Right lung (tissue), 10 donors: ENCODE measurements at places on chromosomes 3 and 15.

DNA sequence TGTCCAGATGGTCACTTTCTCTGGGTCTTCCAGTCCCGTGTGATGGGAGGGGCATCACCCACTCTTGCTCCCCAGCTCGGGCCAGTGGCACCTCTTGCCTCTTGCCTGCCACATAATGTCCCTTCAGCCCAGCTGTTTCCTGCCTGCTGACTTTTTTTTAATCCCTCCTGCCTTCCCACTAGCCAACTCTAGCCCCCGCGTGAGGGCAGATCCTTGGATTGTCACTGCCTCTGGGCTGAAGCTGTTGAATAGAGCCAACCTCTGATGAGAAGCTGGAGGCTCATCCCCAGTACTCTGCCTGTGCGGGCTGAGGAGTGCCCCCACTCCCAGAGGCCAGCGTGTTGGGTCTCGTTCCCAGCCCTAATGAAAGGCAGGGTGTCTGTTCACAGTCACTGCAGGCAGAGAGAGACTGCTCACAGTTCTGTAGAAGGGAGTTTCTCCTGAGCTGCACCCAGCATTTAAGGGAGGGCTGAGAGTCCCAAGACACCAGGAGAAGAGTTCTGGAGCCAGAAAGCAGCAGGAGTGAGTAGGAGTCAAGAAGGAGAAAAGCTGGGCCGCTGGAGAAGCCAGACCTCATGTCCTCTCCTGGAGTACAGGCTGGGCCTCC is 30.1 kb upstream of the TIMP4 start:
- no peak for DNase-seq

- no peak for DNase-seq
Measured at GRCh38 chr3:113274425-113275257, 63.3 kb downstream of the BOC start.

GRCh38 chr3:8143186-8143585 is 358.4 kb upstream of the LMCD1 start:
- DNase-seq = no peak

DNA sequence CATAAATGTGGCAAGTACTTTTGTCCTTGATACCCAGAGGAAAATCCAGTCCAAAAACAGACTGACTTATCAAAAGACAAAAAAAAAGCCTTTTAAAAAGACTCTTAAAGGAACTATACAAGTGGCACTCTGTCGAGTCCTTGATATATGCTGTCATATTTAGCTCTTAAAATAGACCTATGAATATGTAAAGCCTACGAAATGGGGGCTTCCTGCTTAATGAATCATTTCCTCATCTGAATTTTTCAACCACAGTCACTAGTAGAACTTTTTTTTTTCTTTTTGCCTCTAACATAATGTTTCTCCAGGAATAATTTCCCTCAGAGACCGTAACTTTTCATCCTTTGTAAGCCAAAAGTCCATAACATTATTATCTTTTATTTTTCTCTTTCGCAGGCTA is 95.8 kb downstream of the P3H2 start:
- no peak for DNase-seq

GRCh38 chr3:111539351-111540331 is 2.4 kb upstream of the CD96 start:
- peak; percentile 44 for DNase-seq

DNA sequence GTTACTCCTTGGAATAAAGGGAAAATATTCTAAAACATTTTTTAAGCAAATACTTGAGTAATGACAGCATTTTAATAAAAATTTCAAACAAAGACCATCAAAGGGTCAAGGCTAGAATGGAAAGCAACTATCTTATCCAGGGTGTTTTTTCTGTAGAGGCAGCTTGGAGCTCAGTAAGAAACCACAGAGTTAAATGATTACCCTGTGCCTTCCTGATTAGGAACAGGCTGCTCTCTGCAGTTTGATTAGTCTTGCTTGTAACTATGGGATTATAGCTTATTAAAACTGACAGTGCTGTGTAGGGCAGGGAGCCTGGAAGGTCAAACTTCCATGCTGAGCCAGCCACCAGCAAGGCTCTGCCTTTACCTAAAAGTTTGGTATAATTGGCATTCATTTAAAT is 33.1 kb downstream of the QTRT2 start:
- DNase-seq = no peak

DNA sequence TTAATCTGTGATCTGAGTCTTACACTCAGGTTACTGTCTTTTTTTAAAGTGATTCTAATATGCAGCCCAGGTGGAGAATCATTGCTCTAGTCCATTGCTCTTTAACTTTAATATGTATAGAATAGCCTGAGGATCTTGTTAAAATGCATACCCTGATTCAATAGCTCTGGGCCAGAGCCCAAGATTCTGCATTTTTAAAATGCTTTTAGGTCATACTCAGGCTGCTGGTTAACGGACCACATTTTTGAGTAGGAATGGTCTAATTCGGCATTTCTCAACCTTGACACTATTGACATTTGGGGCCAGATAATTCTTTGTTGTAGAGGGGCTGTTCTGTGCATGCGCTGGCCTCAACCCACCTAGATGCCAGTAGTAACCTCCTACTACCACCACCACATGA is 20.9 kb upstream of the FSTL1 start:
- no peak for DNase-seq

DNA sequence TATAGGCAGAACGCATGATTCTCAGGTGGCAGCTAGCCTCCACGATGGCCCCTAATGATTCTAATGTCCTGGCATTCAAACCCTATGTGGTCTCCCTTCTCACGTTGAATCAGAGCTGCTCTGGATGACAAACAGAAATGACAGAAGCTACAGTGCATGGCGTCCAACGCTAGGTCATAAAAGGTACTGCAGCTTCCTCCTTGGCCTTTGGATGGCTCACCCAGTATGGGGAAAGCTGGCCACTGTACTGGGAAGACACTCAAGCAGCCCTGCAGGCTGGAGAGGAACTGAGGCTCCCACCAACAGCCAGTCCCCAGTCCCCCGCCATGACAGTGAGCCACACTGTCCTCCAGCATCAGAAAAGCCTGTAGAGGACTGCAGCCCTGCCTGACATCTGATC is 286.3 kb downstream of the FAM43A start:
- no peak for DNase-seq

DNA sequence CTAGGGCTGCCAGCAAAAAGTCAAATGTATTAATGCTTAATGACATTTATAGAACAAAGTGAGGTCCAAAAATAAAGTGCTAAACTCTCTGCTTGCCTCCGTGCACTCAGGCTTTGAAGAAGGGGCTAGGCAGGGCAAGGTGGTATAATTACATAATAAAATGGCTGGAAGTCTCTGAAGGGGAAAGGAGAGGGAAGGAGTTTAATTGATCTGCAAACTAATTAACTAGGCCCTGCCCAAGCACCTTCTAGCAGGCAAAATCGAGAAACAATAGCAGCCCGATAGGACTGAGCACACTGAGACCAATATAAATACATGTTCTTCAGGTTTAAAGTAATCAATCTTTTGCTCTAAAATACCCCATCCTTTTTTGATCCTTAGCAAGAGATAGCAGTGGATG is 13.0 kb downstream of the DIS3L start:
- no peak for DNase-seq

- no peak for DNase-seq
Measured at GRCh38 chr3:111691293-111691909, 96.3 kb upstream of the ZBED2 start.

- DNase-seq = no peak
Measured at GRCh38 chr3:73141525-73141924, 80.1 kb downstream of the EBLN2 start.

GRCh38 chr15:64092864-64093626 is 593 bp downstream of the CIAO2A start:
- peak; percentile 46 for DNase-seq

DNA sequence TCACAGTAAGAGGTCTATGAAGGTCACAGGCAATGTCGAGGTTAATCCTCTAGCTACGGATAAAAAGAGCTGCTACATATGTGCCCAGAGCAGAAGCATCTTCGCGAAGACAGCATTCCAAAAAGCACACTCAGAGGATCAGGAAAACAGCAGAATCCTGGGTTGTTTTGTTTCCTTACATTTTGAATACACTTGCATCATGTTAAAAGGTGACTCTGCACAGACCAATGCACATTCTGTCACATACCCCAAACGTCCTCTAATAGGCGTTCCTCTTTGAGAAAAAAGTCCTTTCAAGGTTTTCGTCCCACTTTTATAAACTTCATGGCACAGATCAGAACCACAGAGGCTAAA is 52.7 kb downstream of the VGLL4 start:
- no peak for DNase-seq
